ENCODE measurements at places on chromosomes 6 and 20.

DNA sequence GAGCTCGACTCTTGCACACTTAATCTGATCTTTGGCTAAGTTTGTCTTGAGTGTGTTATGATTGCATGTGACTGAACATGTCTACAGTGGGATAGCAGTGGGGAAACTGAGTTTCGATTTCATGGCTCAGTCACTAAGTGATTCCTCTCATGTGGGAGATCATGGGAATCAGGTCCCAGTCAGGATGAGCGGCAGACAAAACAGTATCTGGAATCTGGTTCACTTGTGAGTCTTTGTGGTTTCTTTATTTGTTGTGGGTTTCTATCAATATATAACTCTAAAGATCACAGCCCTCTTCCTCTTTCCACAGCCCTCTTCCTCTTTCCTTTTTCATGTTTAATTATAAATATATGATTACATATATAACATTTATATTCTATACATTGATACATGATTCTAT lies 4.0 kb downstream of the RPP21 start:
- DNase-seq = no peak

GRCh38 chr6:96450770-96451130 lies 70.9 kb upstream of the UFL1 start:
- no peak for DNase-seq

- DNase-seq = no peak
These were observed 8.5 kb upstream of the MRPS10 start for GRCh38 chr6:42226161-42226611.

GRCh38 chr20:56592817-56593216 lies 36.3 kb upstream of the TFAP2C start:
- DNase-seq = no peak

DNA sequence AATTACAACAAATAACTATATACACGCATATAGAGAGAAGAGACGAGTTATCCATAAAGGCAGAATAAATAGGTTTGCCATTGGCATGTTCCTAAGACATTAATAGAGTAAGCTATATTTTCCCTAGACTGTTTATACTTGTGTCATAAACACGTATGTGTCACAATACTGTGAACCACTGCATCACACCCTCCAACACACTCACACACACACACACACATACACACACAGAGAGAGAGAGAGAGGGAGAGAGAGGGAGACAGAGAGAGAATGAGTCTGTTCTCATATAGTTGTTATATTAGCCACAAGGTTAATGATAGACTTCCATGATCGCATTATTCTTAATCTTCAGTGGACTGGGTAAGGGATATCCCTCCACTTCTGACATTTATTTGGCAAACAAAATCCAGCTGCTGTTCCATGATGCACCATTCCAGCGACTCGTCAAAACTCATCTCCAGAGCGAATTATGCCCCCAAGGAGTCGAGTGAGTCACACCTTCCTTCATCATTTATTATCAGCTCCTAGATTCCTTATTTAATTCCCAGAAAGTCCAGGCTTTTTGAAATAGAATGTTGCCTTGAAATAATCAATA lies 82.8 kb upstream of the HIVEP1 start:
- no peak for DNase-seq
